ENCODE measurements at places on chromosomes 5 and 9. TPM values are rescaled to one million over a fixed set of nuclear protein-coding genes. Genes with fewer than 3 reads are reported as not detected.

Gene TNFSF8
- not detected for total RNA-seq

Gene DDX4
- total RNA-seq: not detected

Gene NOL8
- total RNA-seq: 36.9 TPM

Gene LOX
- 0.76 TPM for total RNA-seq

Gene PHF19
- total RNA-seq: 80.2 TPM

Gene CER1
- not detected for total RNA-seq

Gene PCDHGA6
- total RNA-seq: 0.29 TPM

Gene TTC33
- total RNA-seq: 16.6 TPM

Gene ESM1
- not detected for total RNA-seq

Gene SH2D3C
- not detected for total RNA-seq

Gene C9orf78
- 52.2 TPM for total RNA-seq

Gene ZNF608
- 0.66 TPM for total RNA-seq

Gene IFNA1
- total RNA-seq: not detected

Gene PCDHGB7
- total RNA-seq: 0.06 TPM

Gene SMAD5
- 20.1 TPM for total RNA-seq

Gene SPATA6L
- 1.8 TPM for total RNA-seq

Gene RGS7BP
- not detected for total RNA-seq

Gene NFIB
- total RNA-seq: 11.1 TPM

Gene OR1Q1
- not detected for total RNA-seq

Gene NR4A3
- total RNA-seq: 1.5 TPM

Gene MAPK9
- total RNA-seq: 38.6 TPM

Gene LHX2
- total RNA-seq: 5.0 TPM

Gene PTGES2
- total RNA-seq: 105 TPM

Gene CNTNAP3B
- 16.9 TPM for total RNA-seq

Gene SEMA6A
- total RNA-seq: not detected

Data from A549 treated with ZK216348 at 1 μM for 4 hours (cell line).